ENCODE measurements at places on chromosomes 2 and 18.
A peak's percentile ranks its signal among the peaks of the same experiment; 100 is the strongest.

GRCh38 chr2:196367633-196368032, 196.3 kb upstream of the STK17B start:
- ATAC-seq: no peak

- no peak for ATAC-seq
These were observed 812 bp downstream of the SOWAHC start for GRCh38 chr2:109614715-109615636.

DNA sequence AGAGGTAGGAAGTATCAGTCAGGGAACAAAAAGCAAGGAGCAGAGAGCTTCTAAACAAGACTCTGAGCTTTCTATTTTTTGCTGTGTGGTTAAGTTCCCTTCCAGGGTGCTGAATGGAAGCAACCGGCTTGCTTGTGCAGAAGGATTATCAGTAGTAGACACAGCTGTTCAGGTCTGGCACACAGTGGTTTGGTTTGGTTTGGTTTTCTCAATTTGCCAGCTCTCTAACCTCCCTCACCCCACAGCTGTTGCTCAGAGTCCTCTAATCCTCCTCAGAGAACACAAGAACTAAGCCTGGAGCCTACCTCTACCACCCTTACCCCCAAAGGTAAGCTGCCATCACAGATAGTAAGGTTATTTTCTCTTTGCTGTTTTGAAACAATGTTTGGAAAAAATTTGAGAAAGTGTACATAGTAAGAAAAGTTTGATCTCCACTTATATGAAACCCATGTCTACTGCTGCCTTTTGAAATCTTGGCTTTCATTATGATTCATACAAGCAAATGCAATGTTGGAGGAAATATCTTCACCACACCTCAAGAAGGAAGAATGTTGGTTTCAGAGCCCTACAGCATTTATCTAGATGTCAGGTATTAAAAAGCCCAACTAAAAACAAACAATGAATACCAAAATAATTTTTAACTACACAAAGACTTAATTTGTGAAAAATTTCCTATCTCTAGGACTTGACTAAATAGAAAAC, 255.3 kb downstream of the NR4A2 start:
- no peak for ATAC-seq

DNA sequence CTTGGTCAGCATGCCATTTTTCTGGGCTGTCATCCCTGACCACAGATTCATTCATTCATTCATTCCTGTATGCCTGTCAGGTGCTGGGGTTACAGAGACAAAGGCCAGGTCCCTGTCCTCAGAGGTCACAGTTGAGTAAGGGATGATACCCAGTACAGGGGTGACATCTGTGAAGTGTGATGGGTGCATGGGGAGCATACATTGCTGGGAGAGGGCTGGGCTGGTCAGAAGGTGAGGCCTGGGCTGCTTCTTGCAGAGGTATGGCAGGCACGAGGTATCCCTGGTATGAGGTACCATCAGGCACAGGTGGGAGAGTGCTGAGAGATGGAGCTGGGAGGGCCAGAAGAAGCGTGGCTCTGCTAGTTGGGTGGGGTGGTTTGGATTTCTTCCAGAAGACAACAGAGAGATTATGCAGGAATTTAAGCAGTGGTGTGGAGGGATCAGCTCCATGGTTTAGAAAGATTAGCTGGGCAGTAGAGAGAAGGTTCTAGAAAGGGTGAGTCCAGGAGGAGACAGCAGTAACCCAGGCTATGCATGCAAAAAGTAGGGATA, 181.9 kb upstream of the HAAO start:
- no peak for ATAC-seq

- ATAC-seq: peak; percentile 94
These were observed at the start of gene SPTBN1 for GRCh38 chr2:54455563-54456361. Gene SPTBN1 (plus strand): TSS chr2:54456327. CDS start chr2:54526419, 70,092 bp downstream.

DNA sequence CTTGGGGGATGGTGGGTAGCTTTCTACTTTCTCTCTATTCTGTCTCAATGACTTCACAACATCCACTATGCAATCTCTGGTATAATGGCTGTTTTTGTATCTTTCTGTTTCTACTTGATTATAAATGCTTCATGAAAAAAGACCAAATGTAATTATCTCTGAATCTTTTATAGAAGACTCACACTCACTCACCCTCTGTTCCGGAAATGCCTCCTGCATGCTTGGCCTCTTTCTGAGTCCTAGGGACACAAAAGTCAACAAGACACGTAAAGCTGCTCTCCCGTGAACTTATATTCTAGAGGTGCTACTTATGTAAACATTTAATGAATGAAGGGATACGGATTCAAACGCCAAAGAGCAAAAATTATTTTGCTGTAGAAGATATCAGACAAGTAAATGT, 502.2 kb upstream of the SOX11 start:
- no peak for ATAC-seq
